ENCODE measurements at places on chromosomes 6 and 20.

DNA sequence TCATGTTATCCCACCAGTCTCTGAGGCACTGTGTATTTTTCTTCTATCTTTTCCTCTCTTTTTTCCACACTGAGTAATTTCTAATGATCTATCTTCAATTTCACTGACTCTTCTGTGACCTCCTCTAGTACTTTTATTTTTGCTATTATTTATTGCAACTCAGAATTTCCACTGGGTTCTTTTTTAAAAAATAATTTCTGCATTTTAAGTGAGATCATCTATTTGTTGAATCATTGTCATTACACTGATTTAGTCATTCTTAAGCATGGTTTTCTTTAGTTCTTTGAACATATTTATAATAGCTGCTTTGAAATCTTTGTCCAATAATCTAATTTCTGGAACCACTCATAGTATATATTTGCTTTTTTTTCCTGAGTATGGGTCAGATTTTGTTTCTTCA is 96.7 kb upstream of the SLC22A16 start:
- DNase-seq = no peak

GRCh38 chr6:17957086-17957485 is 30.3 kb downstream of the KIF13A start:
- no peak for DNase-seq

GRCh38 chr6:128172081-128172480 is 271.2 kb upstream of the THEMIS start:
- DNase-seq = no peak

GRCh38 chr6:129416337-129416990 is 293.5 kb downstream of the ARHGAP18 start:
- DNase-seq = no peak

DNA sequence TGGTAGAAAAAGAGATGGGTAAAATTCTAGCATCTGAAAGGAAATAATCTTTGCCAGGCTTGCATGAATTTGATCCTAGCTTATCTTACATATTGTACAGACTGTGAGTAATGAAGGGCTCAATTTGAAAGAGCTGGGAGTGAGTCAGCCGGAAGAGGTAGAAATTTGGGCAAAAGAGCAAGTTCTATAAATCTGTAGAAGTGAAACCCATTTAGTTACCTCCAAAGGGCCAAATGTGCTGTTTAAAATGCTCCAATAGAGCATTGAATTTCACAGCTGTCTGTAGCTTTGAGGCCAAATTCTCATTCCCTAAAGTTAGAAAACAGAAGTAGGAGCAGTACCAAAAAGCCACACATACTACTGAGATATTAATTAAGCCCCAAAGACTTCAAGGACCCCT is 466.1 kb downstream of the BTBD3 start:
- no peak for DNase-seq

GRCh38 chr20:20217621-20218020 is 150.3 kb upstream of the INSM1 start:
- DNase-seq = no peak

DNA sequence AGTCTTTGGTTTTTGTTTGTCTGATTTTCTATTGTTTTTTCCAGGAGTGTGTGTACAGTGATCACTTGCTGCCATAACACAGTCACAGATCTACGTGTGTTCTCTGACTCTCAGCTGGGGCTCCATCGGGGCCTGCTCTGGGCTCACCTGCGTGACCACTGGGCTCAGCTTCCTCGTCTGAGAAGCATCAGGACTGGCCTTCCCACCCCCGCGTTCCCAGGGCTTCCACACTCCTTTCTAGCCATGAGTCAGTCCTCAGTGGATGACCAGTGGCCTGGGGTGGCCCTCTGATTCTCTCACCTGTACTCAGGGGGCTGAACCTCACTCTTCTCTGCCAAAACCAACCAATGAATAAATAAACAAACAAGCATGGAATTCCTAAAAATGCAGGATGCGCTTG is 14.5 kb downstream of the THBS2 start:
- DNase-seq = no peak

GRCh38 chr6:137471497-137471896 is 22.7 kb downstream of the OLIG3 start:
- DNase-seq = no peak

- DNase-seq = no peak
These were observed 15.6 kb upstream of the MAPRE1 start for GRCh38 chr20:32804022-32804715.

DNA sequence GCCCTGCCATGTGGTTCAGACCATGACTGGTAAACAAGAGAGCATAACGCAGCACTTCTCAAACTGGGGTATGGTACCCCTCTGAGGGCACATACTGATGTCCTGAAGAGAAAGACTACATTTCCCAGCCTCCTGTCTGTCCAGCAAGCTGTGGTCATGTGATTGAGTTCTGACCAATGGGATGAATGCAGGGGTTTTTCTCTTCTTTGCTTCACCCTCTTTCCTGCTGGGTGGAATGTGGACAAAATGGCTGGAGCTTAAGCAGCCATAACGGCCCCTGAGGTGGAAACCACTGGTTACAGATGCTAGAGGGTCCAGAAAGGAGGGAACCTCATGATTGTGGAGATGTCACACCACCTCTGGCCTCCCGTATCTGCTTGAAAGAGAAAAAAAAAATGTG is 19.4 kb upstream of the KCNB1 start:
- no peak for DNase-seq

DNA sequence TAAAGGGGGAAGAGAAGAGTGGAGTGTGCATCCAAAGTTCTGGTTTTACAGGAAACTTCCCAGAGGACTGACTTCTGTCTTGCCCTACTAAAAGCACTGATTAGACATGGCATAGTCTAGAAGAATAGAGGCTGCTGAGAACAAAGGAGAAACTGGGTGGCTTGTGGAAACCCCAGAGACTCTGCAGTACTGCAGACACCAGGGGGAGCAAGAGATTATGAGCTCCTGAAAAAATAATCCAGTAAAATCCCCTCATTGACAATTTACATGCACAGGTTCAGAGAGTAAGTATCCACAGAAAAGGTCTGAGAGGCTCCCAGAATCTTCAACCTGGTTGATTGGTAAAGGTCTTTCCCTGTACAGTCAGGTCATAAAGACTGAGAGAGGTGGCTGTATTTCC is 48.7 kb upstream of the CLVS2 start:
- DNase-seq = no peak

GRCh38 chr6:145214570-145214969 is 520.8 kb downstream of the EPM2A start:
- no peak for DNase-seq

GRCh38 chr6:42427871-42428270 is 23.9 kb downstream of the TRERF1 start:
- DNase-seq = no peak

GRCh38 chr6:33661106-33661838 is 40.1 kb downstream of the ITPR3 start:
- no peak for DNase-seq

DNA sequence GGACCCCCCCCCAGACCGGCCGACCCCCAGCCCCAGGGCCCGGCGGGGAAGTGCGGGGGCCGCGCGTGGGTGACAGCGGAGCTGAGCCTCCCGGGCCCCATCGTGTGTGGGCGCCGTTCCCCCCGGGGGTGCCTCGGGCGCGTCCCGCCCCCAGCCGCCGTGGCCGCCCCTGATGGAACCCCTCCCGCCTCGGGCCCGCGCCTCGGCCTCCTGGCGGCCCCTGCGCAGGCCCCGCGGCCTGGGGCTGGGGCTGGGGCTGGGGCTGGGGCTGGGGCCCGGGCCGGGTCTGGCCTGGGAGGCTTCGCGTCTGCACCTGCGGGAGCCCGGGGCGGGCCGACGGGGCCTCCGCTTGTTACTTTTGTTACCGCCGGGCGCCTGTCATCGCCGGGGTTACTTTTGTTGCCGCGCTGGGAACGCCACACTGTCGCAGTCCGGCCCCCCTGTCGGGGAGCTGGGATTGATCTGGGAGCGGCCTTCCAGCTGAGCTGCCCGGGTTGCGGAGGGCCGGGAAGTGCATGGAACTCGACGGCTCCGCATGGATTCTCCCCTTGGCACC is 598 bp downstream of the OGFR start:
- DNase-seq = no peak

DNA sequence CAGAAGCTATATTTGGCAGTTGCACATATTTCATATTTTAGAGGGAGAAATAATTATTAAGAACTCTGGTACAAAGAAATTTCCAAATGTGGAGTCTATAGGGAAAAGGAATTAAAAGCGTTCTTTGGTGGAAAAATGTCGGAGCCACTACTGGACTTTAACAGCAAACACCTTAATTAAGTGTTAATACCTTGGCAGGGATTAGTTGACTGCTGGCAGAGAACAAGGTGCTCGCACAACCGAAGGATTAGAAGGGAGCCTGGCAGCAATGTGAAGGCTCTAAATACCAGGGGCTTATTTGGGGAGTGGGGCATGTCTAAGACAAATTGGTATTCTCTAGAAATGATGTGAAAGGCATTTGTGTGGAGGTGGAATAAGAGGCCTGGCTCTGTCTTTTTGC is 98.9 kb downstream of the PAK5 start:
- DNase-seq = no peak

- no peak for DNase-seq
These were observed 110.6 kb downstream of the SULF2 start for GRCh38 chr20:47674686-47675085.

DNA sequence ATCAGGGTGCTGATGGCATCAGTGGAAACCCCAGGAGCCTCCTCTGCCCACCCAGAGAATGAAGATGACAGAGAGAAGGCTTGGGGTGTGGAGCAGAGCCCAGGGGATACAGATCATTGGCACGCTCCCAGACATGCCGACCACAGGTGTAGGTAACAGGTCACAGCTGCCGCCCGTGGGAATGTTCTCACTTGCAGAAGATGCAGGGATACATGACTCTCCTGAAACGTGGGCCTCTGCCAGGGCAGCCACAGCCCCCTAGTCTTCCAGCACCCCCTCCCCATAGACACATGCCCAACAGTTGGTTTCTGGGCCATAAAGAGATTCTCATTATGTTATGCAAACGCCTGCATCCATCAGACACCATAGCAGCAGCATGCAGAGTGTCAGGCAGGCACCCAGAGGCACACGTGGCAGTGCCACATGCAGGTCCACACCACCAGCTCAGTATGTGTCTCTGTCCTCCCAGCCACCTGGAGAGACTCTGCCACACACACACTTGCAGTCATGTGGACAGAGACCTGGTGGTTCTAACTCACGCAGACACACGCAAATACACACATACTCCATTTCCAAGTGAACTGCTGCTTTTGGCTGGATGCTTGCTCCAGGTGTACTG is 45.5 kb downstream of the LRFN2 start:
- DNase-seq = no peak

GRCh38 chr20:49937027-49937929 is 1.1 kb downstream of the RNF114 start:
- no peak for DNase-seq

- no peak for DNase-seq
These were observed 154.0 kb downstream of the PRL start for GRCh38 chr6:22142856-22143255.

GRCh38 chr6:169921853-169922824 is 170.7 kb downstream of the ERMARD start:
- DNase-seq = no peak

GRCh38 chr6:52331793-52332457 is 30.0 kb upstream of the PAQR8 start:
- no peak for DNase-seq

DNA sequence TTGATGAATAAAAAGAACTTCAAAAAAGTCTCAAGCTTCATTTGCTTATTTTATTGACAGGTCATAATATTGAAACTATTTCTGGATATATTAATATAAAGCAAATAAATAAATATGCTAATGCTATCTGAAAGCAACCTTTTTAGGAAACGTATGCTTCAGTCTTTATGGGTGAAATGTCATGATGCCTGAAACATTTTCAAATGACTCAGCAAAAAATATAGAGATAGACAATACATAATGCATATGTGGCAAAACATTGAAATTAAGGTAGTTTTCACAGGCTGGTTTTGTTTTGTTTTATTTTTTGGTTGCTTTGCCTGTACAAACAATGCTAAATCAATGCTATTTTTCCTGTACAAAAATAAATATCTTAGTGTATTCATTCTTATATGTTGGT is 194.4 kb upstream of the PLCB4 start:
- DNase-seq = no peak

DNA sequence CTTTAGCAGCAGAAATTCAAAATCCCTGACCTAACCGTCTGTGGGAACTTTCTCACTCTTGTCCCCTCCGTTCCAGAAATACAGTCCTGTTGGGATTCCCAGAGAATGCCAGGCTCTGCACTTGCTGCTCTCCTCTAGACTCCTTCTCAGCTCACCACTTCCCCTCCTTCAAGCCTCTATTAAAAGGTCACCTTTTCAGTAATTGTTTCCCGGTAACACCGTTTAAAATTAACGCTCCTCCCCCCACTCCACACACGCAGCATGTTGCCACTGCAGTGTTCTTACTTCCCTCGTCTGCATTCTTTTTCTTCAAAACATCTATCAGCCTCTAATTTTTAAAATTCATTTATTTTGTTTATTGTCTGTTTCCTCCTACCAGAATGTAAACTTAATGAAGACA is 48.6 kb upstream of the LGSN start:
- DNase-seq = no peak

DNA sequence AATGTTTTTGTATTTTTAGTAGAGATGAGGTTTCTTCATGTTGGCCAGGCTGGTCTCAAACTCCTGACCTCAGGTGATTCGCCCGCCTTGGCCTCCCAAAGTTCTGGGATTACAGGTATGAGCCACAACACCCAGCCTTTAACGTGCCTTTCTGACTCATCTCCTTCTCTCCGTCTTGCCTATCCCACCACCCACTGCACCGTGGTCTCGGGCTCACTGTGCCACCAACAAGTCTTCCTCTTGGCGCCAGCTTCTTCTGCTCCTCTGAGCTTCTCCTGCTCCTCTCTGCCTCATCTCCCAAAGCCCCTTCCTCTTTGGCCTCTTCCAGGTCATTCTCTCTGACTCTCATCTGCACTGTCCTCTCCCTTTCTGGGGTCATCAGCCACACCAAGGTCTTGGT is 41.0 kb downstream of the TMEM242 start:
- no peak for DNase-seq

GRCh38 chr6:86355271-86355670 is 582.1 kb upstream of the HTR1E start:
- DNase-seq = no peak

- DNase-seq = no peak
These were observed 547 bp downstream of the SAMD5 start for GRCh38 chr6:147508866-147509608.

DNA sequence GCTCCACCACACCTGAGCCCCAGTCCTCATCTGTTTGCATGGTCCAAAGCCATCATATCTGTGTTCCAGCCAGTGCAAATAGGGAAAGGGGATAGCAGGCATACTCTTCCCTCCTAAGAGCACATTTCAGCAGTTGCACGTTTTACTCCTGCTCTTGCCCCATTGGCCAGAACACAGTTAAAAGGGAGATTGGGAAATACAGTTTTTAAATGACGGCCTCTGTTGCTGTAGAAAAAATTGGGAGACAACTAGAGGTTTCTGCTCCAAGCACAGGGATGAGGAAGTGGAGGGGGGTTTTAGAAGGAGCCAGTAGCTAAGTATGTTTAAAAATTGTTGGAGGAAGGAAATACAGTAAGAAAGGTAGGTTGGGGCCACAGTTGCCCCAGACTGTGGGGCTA is 14.6 kb upstream of the STK35 start:
- no peak for DNase-seq

GRCh38 chr6:14396826-14397517 is 279.4 kb downstream of the CD83 start:
- no peak for DNase-seq

- no peak for DNase-seq
These were observed 42.1 kb downstream of the SLC35A1 start for GRCh38 chr6:87514831-87515230.
